Stimulated activated CD8-positive, alpha-beta memory T cell treated with anti-CD3 and anti-CD28 coated beads, Interleukin-15, amount 100 ng/mL, for 48 hours (primary cell): ENCODE measurements at places on chromosomes 7 and 10.
A peak's percentile ranks its signal among the peaks of the same experiment; 100 is the strongest.

DNA sequence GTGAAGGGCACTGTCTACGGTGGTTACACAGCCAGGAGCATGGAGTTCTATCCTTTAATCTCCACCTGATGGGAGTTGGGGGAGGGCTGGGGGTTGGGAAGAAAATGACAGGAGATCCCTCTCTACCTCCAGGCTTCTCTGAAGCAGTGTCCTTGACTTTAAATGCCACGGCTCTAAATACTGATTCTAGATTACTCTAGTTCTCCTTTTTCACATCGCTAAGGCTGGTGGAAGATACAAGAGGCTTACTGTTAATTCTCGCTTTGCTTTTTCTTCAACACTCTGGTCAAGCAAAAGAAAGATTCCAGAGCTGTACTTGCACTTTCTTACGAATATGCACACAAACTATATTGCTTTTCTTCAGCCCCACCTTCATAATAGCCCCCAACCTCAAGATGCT, 30.5 kb downstream of the ARL3 start:
- no peak for DNase-seq

DNA sequence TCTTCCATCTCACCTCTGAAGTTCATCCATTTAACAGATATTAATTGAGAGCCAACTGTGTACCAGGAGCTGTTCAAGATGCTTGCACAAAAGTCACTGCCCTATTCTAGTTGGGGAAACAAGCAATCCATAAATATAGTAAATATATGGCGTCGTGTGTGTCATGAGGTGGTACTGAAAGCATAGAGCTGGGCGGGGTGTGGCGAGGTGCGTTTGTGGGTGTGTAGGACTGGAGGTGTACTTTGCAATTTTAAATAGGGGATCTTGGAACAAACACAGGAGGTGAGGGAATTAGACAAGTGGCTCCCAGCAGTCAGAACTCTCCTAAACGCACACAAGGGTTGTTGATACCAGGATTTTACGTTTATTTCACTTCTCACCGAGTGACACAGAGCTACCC, 490 bp upstream of the ZNF239 start:
- DNase-seq, result no peak

DNA sequence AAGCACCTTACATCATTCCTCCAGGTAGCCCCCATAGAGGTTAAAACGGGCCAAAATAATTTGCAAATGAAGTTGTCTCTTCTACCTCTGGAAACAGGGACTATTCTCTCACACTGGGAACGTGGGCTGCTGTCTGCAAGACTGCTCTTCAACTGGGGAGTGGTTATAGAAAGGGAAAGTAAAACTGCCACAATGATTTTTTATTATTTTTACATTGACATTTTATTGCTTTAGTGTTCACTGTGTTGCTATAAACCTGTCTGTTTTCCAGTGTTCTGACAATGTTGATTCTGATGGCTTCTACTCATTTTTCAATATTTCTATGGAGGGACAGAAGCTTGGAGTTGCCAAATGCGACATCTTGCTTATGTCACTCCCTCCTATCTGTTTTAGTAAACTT, 115.1 kb upstream of the ANTXRL start:
- no peak for DNase-seq

DNA sequence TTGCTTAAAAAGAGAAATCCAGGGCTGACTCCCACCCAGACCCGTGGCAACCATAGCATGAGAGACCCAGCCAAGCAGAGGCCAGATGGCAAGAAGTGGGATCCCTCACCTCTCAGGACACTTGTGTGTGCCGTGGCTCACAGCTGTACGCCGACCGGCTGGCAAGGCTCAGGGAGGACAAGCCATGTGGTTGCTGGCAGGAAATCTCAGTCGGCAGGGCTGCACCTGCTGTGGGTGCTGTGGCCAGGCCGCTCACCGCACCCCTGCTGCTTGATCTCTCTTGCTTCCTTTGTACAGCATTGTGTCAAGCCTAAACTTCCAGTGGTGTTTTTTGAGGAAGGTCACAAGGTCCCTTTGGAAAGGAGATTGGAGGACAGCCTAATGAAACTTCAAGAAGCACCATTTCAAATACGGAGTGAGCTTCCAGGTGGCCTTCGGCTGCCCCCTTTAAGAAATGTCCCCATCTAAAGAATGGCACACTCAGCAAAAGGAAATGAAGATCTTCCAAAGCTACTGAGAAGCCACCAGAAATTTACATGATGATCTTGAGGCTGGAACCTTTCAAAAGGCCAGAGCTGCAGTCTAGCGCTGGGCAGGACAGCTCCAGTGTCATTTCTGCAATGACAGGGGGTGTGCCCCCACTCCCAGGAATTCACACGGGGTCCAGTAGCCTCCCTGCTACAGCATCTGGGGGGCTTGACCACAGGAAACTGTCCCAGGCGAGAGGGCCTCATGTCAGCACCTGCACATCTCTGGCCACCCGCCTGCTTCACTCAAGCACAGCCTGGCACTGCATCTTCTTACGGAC, 409.0 kb upstream of the MGMT start:
- peak; percentile 20 for DNase-seq

DNA sequence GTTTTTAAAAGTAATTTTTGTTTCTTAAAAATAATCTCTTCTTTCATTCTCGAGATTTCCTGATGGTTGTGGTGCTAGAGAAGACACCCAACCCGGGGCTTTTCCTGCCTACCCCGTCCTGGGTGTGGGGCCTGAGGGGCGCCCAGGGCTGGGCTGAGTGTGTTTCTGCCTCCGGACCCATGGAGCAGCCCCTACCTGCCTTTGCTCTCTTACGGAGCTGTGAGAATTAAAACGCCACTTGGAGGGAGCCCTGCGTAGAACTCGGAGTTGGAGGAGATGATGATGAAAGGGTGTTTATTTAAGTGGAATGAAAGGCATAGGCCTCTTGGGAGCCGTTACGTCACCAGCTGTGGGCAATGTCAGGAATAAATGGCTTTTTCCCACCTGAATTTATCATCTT, 261.8 kb upstream of the SHH start:
- DNase-seq, result no peak

- no peak for DNase-seq
Observed at GRCh38 chr10:113681533-113682470, 2.1 kb downstream of the CASP7 start.
